Breast epithelium (tissue), 4 donors: ENCODE measurements at places on chromosomes 12 and 14.
A peak's percentile ranks its signal among the peaks of the same experiment; 100 is the strongest.

- no peak for DNase-seq
- no peaks in the 10 kb centered on the region for H3K4me1 ChIP-seq
- no peak overlapping the region for H3K4me3 ChIP-seq
- H3K27ac ChIP-seq: no peak overlapping the region
- no peaks in the 10 kb centered on the region for H3K36me3 ChIP-seq
Measured at GRCh38 chr14:30053103-30053502, 125.5 kb upstream of the PRKD1 start.

GRCh38 chr14:56554301-56554700 is 25.3 kb upstream of the TMEM260 start:
- H3K27me3 ChIP-seq: peaks cover 5% of the 10 kb centered on the region
- no peak overlapping the region for H3K27ac ChIP-seq
- H3K4me3 ChIP-seq: no peak overlapping the region

- H3K27ac ChIP-seq: no peak overlapping the region
- H3K27me3 ChIP-seq: no peaks in the 10 kb centered on the region
- no peaks in the 10 kb centered on the region for H3K36me3 ChIP-seq
- H3K4me3 ChIP-seq: no peak overlapping the region
- no peak for DNase-seq
Measured at GRCh38 chr12:113766879-113767878, 198.9 kb downstream of the RBM19 start.

DNA sequence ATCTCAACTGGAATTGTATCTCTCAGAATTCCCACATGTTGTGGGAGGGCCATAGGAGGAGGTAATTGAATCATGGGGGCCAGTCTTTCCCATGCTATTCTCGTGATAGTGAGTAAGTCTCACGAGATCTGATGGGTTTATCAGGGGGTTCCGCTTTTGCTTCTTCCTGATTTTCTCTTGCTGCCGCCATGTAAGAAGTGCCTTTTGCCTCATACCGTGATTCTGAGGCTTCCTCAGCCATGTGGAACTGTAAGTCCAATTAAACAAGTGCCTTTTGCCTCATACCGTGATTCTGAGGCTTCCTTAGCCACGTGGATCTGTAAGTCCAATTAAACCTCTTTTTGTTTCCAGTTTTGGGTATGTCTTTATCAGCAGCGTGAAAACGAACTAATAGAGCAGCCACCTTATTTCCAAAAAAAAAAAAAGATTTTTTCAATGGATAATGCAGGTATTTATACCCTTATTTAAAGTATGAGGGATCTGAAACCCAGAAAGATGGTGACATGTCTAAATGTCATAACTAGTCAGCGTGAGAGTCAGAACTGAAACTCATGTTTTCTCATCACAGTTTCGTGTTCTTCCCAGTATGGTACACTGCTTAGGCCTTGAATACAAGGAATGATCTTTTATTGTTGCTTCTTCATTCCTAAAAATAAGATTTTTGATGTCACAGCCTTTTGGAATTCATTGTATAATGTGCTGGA is 89.6 kb downstream of the ERC1 start:
- H3K4me3 ChIP-seq: no peak overlapping the region
- H3K27ac ChIP-seq: no peak overlapping the region
- H3K27me3 ChIP-seq: no peaks in the 10 kb centered on the region
- no peaks in the 10 kb centered on the region for H3K36me3 ChIP-seq
- H3K4me1 ChIP-seq: no peaks in the 10 kb centered on the region

GRCh38 chr12:115710104-115710564 is 567.4 kb downstream of the MED13L start:
- peaks cover 5% of the 10 kb centered on the region for H3K4me1 ChIP-seq
- no peak overlapping the region for H3K27ac ChIP-seq
- H3K4me3 ChIP-seq: no peak overlapping the region
- peak; percentile 21 for DNase-seq

- peak overlapping the region; percentile 92 for H3K27ac ChIP-seq
- no peak for DNase-seq
- no peaks in the 10 kb centered on the region for H3K27me3 ChIP-seq
- peaks cover 27% of the 10 kb centered on the region for H3K4me1 ChIP-seq
Measured at GRCh38 chr12:47828008-47828975, 8.6 kb upstream of the HDAC7 start.

GRCh38 chr12:124570810-124571209 is 3.4 kb upstream of the NCOR2 start:
- no peak overlapping the region for H3K4me3 ChIP-seq
- no peak overlapping the region for H3K27ac ChIP-seq
- no peak for DNase-seq
- H3K27me3 ChIP-seq: no peaks in the 10 kb centered on the region
- H3K4me1 ChIP-seq: no peaks in the 10 kb centered on the region

GRCh38 chr12:19382111-19382526 is 57.2 kb upstream of the AEBP2 start:
- H3K36me3 ChIP-seq: no peaks in the 10 kb centered on the region
- H3K4me3 ChIP-seq: no peak overlapping the region
- no peaks in the 10 kb centered on the region for H3K27me3 ChIP-seq

GRCh38 chr12:118709946-118710345 is 271.4 kb upstream of the SRRM4 start:
- H3K27ac ChIP-seq: no peak overlapping the region
- no peaks in the 10 kb centered on the region for H3K36me3 ChIP-seq
- peaks cover 4% of the 10 kb centered on the region for H3K27me3 ChIP-seq

- no peaks in the 10 kb centered on the region for H3K36me3 ChIP-seq
- H3K4me1 ChIP-seq: no peaks in the 10 kb centered on the region
Measured at GRCh38 chr12:58395470-58395869, 454.1 kb downstream of the ATP23 start.

GRCh38 chr14:103657471-103657870 is 28.5 kb downstream of the KLC1 start:
- H3K36me3 ChIP-seq: no peaks in the 10 kb centered on the region
- H3K27me3 ChIP-seq: no peaks in the 10 kb centered on the region

GRCh38 chr12:108514468-108514972 is 557 bp upstream of the FICD start:
- H3K27ac ChIP-seq: peak overlapping the region; percentile 45
- H3K36me3 ChIP-seq: no peaks in the 10 kb centered on the region
- H3K4me3 ChIP-seq: peak overlapping the region; percentile 87
- no peaks in the 10 kb centered on the region for H3K4me1 ChIP-seq
- no peak for DNase-seq

DNA sequence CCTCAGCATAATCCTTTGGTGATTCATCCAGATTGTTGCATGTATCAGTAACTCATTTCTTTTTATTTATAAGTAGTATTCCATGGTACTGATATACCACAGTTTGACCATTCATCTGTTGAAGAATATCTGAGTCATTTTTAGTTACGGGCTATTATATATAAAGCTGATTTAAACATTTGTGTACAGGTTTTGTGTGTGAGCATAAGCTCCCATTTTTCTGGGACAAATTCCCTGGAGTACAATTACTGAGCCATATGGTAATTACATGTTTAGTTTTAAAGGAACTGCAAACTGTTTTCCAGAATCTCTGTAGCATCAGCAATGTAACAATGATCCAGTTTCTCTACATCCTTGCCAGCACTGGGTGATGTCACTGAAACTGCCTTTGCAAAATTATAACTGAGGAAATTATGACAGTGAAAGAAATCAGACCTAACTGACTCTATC is 236.2 kb upstream of the KRR1 start:
- H3K36me3 ChIP-seq: no peaks in the 10 kb centered on the region
- no peaks in the 10 kb centered on the region for H3K4me1 ChIP-seq
- H3K4me3 ChIP-seq: no peak overlapping the region

DNA sequence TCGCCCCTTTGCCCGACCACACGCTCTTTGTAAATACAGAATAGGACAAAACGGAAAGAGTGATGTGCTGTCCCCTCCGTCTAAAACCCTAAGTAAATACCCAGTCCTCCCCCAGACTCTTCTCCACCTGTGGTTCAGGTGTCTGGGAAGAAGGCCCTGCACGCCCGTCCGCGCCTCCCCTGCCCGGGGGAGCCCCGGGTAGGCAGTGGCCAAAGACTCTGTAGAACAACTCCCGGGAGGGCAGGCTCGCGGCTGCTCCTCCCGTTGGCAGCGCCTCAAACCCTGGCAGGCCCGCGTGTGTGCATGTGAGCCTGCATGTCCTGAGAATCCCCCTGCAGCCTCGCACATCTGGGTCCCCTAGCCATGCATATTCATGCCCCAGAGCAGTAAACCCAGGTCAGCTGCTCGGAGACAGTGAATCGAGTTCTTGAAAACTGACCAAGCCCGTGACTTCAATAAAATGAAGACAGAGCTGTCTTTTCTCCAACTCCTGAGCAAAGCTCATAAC is 165.8 kb downstream of the MON2 start:
- no peaks in the 10 kb centered on the region for H3K4me1 ChIP-seq
- peak; percentile 31 for DNase-seq
- peak overlapping the region; percentile 62 for H3K4me3 ChIP-seq
- no peaks in the 10 kb centered on the region for H3K36me3 ChIP-seq
- peak overlapping the region; percentile 94 for H3K27ac ChIP-seq
- no peaks in the 10 kb centered on the region for H3K27me3 ChIP-seq

DNA sequence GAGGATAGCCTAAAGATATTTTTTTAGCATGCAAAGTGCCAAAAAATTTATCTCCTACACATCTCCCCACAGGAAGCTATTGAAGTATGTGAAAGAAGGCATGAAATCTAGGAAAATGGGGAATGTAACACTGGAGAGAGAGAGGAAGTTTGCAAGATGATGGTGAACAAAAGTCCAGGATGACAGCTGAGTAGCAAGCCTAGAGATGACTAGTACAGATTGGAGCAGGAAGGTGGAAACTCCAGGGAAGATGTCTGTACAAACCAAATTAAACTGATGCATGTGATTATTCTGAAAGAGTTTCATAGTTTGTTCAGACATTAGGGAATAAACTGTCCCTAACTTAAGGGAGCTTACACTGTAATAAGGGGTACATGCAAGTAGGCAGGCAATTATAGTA is 99.3 kb downstream of the RAD51B start:
- H3K4me3 ChIP-seq: no peak overlapping the region
- no peaks in the 10 kb centered on the region for H3K27me3 ChIP-seq
- DNase-seq: no peak
- H3K27ac ChIP-seq: no peak overlapping the region

- H3K27ac ChIP-seq: no peak overlapping the region
- H3K36me3 ChIP-seq: no peaks in the 10 kb centered on the region
- no peaks in the 10 kb centered on the region for H3K4me1 ChIP-seq
- H3K4me3 ChIP-seq: no peak overlapping the region
Measured at GRCh38 chr12:15709551-15709950, 79.6 kb downstream of the EPS8 start.

DNA sequence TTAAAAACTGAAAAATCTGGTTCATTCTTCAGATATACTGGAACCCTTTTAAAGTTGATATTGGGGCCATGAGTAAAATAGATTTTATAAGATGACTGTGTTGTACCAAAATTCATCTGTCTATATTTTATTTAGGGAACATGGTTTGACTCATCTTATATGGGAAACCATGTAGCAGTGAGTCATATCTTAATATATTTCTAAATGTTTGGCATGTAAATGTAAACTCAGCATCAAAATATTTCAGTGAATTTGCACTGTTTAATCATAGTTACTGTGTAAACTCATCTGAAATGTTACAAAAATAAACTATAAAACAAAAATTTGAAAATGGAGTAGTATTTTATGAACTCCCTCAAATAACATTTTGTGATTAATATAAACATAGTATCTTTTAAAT is 14.2 kb downstream of the PTGER2 start:
- no peaks in the 10 kb centered on the region for H3K36me3 ChIP-seq
- H3K27me3 ChIP-seq: no peaks in the 10 kb centered on the region

GRCh38 chr14:103073876-103074728 is 9.9 kb upstream of the LBHD2 start:
- H3K27me3 ChIP-seq: no peaks in the 10 kb centered on the region
- peak overlapping the region; percentile 80 for H3K27ac ChIP-seq
- H3K36me3 ChIP-seq: no peaks in the 10 kb centered on the region

DNA sequence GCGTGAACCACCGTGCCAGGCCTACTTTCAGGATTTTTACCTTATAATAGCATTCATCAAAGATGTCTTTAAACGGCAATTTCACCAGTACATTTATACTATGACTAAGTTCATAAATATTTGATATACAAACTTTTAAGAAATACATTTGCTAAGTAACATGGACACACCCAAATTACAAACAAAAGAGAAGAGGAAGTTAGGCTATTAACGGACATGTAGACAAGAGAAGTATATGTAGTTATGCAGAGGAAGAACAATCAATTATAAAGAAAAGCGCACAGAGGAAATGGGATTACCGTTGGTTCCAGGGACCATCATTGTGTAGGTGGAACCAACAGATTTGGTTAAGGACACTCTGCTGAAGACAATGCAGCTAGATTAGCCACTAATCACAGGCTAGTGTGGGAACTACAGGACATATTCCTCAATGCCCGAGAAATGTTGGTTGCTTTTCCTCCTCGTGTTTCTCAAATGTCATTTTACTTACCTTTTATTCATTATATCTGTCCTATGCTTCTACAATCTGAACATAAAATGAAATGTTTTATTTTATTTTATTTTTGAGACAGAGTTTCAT is 24.0 kb upstream of the PKP2 start:
- no peaks in the 10 kb centered on the region for H3K4me1 ChIP-seq
- H3K27me3 ChIP-seq: no peaks in the 10 kb centered on the region
- no peaks in the 10 kb centered on the region for H3K36me3 ChIP-seq
- no peak for DNase-seq
